ENCODE measurements at places on chromosomes 16 and 17.

- DNase-seq = no peak
Observed at GRCh38 chr16:25996052-25996451, 304.3 kb downstream of the HS3ST4 start.

DNA sequence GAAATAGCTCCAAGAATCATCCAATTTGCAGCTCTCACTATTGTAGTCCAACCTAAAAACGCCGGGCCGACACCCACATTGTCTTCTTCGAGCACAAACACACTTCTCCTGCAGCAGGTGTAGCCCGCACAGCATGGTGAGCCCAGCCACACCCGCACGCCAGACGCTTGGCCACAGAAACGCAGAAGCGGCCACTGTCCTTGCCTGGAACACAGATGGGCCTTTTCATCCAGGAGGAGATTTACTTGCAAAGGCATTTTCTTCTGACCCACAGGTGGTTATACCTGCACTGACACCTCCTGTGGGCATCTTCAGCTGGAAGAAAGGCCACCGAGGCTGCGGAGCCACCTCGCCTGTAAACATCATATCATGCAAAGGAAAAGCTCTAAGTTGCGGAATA lies 98.4 kb downstream of the ADCY9 start:
- no peak for DNase-seq

- peak; percentile 50 for DNase-seq
Observed at GRCh38 chr16:79437764-79438751, 162.5 kb downstream of the MAF start.

DNA sequence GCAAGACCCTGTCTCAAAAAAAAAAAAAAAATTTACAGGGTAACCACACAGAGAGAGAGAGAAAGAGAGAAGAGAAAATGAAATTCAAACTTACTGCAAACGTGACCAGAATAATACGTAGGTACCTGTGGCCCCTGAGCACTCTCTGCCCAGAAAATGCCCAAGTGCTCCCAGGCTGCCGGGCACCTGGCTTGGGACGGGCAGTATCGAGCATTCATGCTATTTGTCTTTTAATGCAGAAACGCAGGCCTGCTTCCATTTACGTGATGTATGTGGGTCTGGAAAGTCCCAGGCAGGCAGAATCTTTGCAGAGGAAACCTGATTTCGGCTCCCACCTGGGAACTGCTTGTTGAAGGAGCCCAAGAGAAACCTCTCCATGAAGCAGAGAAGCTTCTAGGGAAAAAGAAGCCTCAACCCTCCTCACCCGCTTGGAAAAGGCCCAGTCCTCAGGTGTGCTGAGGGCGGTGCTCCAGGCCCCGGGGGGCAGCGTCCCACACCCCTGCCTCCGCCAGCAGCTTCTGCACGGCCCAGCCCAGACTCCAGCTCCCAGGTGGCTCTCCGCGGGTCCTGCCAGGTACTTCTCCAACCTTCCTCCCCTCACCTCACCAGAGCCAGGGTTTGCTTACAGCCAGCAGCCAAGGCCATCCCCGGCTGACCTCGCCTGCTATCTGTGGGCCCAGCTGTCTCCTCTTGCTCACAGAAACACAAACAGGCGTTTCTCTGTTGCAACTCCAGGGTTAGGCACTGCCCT lies 14.0 kb downstream of the RPH3AL start:
- no peak for DNase-seq

GRCh38 chr16:74718741-74719610 lies 18.3 kb upstream of the MLKL start:
- DNase-seq = no peak

- no peak for DNase-seq
Observed at GRCh38 chr17:58318065-58318481, 10.5 kb downstream of the TSPOAP1 start.

- DNase-seq = no peak
Observed at GRCh38 chr16:86982912-86983311, 334.3 kb downstream of the C16orf95 start.

- DNase-seq = no peak
Observed at GRCh38 chr16:88870608-88871348, 4.3 kb upstream of the PABPN1L start.

DNA sequence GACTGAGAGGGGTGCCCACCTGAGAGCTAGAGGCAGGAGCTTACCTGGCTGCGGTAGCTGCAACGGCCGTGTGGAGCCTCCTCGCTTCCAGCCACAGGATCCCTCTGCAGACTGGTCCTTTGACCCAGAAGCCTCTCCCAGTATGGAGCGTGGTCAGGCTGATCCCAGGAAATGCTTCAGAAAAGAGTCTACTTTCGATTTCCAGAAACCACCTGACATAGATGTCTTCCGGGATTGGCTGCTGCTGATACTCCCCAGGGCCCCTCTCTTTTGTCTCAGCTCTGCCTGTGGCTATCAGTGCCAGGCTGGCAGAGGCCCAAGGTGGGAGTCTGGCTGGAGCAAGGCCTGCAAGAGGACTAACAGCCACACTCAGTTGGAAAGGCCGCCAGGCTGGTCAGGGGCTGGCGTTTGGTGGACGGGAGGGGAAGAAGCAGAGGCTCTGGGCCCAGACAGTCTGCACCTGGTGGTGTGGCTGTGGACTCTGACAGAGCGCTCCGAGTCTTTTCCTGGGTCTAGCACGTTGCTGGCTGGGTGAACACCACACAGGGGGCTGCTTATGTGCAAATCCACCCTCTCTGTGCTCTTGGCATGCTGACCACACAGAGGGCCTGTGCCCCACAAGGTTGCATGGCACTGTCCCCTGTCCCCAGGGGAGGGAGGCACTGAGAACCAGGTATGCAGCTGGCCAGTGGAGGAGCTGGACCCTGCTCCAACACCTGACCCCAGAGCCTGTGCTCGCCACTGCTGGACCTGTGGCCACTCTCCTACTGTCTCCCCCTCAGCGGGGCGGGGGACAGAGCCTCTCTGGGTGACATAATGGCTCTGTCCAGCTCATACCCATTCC lies at the start of gene LGALS3BP:
Gene LGALS3BP, minus strand, starts transcription at position 144 of the 844 bp plus-strand sequence. CDS start 2,732 bp downstream, outside the sequence.
- peak; percentile 78 for DNase-seq

GRCh38 chr17:3596804-3597464 lies 12.3 kb downstream of the TRPV1 start:
- no peak for DNase-seq

DNA sequence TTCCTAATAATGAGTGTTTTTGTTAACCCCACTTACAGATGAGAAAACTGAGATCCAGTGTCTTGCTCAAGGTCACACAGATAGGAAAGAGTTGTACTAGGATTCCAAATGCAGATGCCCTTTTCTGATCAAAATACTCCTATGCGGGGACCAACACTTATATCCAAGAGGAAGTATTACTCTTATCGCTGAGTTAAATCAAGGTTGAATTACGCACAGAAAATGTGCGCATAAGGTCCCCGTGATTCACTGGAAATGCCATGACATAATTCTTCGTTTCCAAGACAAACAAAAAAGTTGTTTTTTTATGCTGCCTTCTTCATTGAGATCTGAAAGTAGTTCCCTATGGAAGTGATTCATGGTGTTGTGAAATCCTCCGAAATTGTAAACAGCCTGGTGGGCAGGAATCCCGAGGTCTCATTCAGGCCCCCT lies 463.8 kb upstream of the HSBP1 start:
- DNase-seq = peak; percentile 84

DNA sequence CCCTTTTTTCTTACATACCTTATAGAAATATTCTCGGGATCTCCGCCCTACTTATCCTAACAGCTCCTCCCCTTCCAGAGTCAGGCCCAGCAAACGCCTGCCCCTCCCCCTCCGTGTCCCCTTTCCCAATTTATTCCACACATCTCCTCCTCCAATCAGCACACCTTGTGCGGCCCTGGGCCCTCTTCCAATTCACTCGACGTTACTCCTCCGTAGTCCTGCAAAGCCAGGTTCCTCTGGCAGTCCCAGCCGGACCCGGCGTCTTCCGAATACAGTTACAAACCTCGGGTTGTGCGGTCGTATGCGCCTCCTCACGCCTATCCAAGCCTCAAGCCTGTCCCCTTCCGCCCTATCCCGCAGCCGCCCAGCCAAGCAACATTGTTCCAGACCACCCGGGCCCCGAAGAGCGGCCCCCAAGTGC lies 677 bp downstream of the CBX1 start:
- peak; percentile 68 for DNase-seq

DNA sequence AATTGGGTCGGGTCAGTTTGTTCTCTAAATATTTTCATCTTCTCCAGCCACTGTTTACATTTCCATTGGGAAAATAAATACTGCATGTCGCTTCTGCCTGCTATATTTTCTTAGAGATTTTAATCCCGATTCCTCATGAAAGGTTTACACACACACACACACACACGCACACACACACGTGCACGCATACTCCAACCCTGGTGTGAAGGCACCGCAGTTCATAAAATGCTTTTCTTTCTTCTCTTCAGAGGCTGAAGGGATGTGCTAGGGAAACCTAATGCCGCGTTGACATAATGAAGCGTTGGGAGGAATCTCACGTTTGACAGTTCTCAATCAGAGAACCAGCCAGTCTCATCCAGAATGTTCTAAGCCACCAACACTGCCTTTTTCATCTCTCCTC lies 222.9 kb upstream of the IRX3 start:
- DNase-seq = no peak

GRCh38 chr17:82915010-82915756 lies 75.4 kb upstream of the ZNF750 start:
- no peak for DNase-seq

GRCh38 chr16:27239906-27240655 lies 28.5 kb downstream of the NSMCE1 start:
- no peak for DNase-seq

DNA sequence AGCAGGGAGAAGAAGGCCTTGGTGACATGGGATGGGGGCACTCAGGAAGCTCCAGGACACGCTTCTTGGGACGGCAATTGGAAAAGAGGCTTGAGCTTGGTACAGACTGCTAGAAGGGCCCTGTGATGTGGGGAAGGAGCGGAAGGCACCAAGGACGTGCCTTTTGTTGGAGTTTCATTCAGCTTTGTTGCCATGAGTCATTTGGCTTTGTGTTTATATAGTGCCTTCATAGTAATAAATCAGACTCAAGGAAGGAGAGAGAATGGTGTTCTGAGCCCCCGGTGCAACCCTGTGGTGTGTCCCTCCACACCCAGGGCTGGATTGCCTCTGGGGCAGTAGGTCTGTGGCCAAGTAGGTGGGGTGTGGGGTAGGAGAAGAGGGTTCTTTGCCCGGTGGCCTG lies 7.4 kb upstream of the TBX4 start:
- no peak for DNase-seq

- DNase-seq = no peak
Observed at GRCh38 chr17:49739641-49740271, 24.2 kb downstream of the FAM117A start.

DNA sequence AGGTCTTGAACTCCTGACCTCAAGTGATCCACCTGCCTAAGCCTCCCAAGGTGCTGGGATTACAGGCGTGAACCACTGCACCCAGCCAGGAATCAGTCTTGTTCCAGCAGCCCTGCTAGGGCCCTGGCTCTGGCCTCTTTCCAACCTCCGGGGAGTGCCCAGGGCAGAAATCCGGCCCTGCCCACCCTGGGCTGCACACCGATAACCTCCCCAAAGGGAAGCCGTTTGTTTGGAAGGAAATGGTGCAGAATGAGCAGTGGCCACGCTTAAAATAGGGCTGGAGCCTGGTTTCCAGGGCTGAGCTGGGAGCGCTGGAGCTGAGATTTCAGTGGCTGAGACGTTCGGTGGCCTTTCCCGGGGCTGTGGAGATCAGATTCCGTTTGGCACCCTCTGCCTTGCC lies 17.8 kb upstream of the EMP2 start:
- no peak for DNase-seq

- DNase-seq = no peak
Observed at GRCh38 chr16:8402981-8403843, 187.1 kb downstream of the TMEM114 start.

- DNase-seq = no peak
Observed at GRCh38 chr17:76675648-76676047, 32.1 kb upstream of the ST6GALNAC1 start.

- DNase-seq = no peak
Observed at GRCh38 chr17:16661217-16661616, 7.6 kb upstream of the ZNF624 start.

GRCh38 chr17:17849845-17850373 lies 13.1 kb upstream of the SREBF1 start:
- peak; percentile 69 for DNase-seq

- no peak for DNase-seq
Observed at GRCh38 chr17:61054436-61054835, 345.2 kb upstream of the TBX2 start.

GRCh38 chr16:1818204-1818872 lies 8.3 kb downstream of the HAGH start:
- no peak for DNase-seq

DNA sequence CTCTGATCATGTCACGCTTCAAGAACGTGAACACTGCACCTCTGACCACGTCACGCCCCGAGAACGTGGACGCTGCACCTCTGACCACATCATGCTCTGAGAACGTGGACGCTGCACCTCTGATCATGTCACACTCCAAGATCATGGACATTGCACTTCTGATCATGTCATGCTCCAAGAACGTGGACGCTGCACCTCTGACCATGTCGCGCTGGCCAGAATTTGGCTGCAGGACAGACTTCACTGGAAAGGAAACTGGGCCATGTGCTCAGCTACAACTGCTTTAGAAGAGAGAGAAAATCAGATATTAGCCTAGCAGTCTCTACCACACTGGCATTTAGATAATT lies 182.7 kb downstream of the RPTOR start:
- no peak for DNase-seq

DNA sequence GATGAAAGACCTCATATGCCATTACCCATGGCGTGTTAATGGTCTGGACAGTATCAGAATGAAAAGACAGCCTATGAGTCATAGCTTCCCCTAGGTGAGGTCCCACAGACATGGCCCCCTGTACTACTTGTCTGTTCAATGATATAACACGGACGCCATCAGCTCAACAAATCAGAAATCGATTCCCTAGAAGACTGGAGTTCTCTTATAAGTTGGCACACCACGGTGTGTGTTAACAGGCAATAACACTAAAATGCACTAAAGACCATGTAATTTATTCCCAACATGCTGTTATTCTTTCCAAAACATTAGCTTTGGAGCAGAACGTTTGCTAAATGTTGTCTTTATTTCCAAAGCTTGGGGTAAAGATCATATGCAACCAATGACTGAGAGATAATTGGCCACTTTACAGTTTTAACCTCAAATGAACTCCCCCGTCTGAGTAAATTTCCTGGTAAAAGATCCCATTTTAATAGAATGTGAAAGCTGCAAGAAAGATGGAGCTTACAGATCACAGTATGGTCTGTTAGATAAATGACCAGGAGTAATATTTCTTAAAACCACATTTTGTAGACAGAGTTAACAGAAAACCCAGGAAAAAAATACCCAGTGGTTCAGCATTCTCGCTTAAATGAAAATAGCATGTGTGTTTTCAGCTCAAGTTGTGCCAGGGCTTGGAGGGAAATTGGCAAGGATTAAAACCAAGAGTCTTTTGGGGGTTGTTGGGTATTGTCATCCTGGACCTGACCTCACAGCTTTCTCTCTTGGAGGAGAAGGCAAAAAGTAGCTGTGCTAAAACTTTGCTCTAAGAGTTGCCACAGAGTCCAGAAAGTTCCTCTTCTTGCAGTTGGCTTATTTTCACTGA lies 65.9 kb downstream of the PCTP start:
- no peak for DNase-seq

DNA sequence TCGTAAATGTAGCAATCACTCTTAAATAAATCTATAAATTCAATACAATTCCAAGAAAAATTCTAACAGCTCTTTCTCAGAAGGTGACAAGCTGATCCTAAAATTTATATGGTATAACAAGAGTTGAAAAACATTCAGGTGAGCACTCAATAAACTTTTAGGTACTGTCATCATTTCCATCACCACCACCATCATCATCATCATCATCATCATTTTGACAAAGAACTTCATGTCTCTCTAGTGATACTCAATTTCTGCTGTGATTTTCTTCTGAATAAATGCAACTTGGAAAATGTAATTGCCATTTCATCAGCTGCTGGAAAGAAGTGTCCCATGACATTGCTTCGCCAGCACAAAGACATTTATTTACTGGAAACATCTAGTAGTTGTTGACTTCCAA lies 222.9 kb upstream of the IRX5 start:
- no peak for DNase-seq
